ENCODE measurements at places on chromosomes 3 and 15.

DNA sequence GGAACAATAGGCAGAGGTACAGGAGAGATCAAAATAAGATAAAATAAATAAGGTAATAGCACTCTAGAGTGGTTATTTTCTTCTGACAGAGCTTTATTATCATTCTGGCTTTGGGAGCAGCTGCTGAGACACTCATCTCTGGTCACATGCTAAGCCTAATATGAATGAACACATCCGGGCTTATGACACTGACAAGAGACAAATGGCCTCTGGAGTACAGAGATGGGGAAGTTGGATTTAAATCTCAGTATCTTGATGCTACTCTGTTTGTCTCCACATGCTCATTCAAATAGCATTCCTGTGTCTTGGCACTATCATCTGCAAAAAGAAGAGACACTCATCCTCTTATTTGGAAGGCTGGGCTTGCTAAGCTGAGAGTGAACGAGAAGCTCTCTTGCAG lies 55.6 kb downstream of the TMEM45A start:
- DNase-seq: no peak

GRCh38 chr15:94259121-94259751 lies 27.9 kb downstream of the MCTP2 start:
- no peak for DNase-seq

GRCh38 chr3:131036986-131037385 lies 10.3 kb downstream of the NEK11 start:
- no peak for DNase-seq

DNA sequence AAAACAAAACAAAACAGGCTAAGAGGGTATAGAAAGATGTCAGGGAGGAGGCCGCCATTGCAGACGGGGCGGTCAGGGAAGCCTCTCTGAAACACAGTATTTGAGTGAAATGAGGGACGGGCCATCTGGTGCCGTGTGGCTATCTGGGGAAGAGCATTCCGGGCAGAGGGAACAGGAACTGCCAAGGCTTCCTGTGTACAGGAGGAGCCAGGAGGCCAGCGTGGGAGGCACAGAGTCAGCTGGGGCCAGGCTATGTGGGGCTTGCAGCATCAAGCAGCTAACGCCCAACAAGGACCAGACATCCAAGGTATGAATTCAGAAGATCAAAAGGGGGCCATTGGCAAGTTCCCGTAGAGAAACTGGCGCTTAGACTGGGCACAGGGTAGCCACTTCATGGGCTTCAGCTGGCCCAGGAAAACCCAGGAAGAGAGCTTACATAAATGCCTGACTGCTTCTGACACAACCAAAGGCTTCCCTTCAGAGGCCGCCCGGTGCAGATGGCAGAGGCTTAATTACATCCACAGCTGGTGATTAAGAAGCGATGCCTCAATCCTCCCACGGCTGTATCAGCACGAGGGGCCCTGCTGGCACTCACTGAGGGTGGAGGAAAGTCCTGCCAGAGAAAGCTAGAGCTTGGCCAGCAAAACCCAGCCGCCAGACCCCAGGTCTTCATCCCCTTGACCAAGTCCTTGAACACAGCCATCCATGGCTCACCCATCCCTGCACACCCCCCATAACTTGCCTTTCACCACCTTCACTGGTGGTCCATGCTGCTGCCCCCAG lies 144.9 kb downstream of the MEGF11 start:
- no peak for DNase-seq

GRCh38 chr3:27486336-27486735 lies 2.2 kb upstream of the SLC4A7 start:
- no peak for DNase-seq

DNA sequence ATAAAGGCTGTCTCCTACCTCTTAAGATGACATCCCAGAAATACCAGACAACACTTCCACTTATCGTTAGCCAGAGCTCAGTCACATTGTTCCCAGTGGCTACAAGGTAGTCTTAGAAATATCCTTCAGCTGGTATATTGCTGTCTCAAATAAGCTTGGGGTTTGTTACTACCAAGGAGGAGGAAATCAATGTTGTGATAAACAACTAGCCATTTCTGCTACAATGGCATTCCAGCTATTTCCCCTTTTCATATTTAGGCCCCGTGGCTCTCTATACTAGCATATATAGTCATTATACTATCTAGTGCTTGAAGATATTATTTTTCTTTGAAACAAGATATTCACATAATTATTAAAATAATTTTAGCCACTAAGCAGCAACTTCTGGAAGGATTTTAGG lies 56.5 kb downstream of the VPS8 start:
- no peak for DNase-seq

DNA sequence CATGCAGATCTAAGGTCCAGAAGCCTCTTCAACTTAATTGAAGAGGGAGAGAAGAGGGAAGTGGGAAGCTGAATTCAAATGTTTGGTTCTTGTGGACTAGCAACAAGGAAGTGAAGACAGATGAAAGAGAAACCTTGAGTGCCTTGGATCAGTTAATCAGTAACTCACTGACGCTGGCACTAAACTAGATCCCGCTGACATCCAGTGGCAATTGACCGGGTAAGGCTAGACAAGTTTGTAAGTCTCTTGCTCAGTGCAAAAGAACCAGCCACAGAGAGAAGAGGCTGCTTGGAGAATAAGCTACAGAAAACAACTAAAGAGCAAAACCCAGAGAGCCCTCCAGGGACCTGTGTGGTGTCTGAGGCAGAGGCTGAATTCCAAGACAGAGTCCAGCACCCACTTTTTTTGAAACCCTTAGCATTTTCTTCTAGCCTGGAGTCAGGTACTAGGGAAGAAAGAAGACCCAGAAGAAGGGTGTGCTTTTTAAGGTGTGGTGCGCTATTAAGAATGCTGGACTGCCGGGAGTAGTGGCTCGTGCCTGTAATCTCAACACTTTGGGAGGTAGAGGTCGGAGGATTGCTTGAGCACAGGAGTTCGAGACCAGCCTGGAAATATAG lies 6.9 kb downstream of the PLCH1 start:
- DNase-seq: no peak

GRCh38 chr15:67183443-67184169 lies 70.9 kb downstream of the AAGAB start:
- no peak for DNase-seq

- no peak for DNase-seq
These were observed 53.4 kb downstream of the ITPR1 start for GRCh38 chr3:4546346-4547178.

DNA sequence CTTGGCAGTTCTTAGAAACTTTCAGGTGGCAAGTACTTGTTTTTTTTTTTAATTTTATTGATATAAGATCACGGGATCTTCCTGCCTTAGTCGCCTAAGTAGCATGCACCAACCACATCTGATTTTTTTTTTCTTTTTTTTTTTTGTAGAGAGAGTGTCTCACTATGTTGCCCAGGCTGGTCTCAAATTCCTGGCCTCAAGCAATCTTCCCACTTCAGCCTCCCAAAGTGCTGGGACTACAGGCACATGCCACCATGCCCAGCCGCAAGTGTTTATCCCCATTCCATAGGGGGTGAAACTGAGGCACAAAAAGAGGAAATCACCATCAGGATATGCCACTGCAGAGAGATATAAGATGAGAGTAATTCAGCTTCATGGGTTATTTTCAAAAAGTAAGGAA lies 102.9 kb downstream of the IGF2BP2 start:
- no peak for DNase-seq

- no peak for DNase-seq
These were observed 48.7 kb upstream of the IREB2 start for GRCh38 chr15:78389322-78389721.

All from stimulated activated CD8-positive, alpha-beta memory T cell treated with anti-CD3 and anti-CD28 coated beads, Interleukin-7, amount 100 ng/mL, for 1 hour (primary cell).